Adipocyte (in vitro differentiated cells): ENCODE measurements at places on chromosomes 7 and 10.

- no peak for DNase-seq
Measured at GRCh38 chr10:42690449-42691360, 52.3 kb upstream of the ZNF33B start.

- no peak for DNase-seq
Measured at GRCh38 chr7:22670422-22670815, 56.6 kb upstream of the IL6 start.

GRCh38 chr10:22379059-22379458, 33.8 kb downstream of the SPAG6 start:
- DNase-seq = no peak

GRCh38 chr10:116674901-116675423, 54.2 kb downstream of the PNLIPRP2 start:
- no peak for DNase-seq

DNA sequence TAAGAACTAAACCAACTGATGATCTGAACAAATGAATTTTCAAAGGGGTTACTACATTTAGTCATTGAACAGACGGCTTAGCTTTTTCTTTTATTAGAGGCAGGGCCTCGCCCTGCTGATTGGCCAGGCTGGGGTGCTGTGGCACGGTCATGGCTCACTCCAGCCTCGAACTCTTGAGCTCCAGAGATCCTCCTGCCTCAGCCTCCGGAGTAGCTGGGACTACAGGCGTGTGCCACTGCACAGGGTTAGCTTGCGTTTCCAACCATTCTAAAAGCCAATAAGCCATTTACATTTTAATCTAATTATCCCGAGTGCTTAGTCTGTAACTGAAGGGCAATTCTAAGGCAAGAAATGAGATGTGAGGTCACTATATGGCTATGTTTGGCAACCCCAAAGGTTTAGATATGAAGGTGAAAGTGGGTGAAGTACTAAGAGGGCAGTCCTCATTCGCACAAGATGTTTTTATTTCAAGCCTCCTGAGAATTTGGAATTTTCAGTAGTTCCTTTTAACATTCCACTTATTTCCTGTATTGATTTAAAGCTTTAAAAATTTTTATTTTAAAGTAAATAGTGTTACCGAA, 1.6 kb upstream of the CDK13 start:
- DNase-seq = peak; percentile 43

GRCh38 chr7:109215341-109215740, 645.7 kb downstream of the DNAJB9 start:
- no peak for DNase-seq

DNA sequence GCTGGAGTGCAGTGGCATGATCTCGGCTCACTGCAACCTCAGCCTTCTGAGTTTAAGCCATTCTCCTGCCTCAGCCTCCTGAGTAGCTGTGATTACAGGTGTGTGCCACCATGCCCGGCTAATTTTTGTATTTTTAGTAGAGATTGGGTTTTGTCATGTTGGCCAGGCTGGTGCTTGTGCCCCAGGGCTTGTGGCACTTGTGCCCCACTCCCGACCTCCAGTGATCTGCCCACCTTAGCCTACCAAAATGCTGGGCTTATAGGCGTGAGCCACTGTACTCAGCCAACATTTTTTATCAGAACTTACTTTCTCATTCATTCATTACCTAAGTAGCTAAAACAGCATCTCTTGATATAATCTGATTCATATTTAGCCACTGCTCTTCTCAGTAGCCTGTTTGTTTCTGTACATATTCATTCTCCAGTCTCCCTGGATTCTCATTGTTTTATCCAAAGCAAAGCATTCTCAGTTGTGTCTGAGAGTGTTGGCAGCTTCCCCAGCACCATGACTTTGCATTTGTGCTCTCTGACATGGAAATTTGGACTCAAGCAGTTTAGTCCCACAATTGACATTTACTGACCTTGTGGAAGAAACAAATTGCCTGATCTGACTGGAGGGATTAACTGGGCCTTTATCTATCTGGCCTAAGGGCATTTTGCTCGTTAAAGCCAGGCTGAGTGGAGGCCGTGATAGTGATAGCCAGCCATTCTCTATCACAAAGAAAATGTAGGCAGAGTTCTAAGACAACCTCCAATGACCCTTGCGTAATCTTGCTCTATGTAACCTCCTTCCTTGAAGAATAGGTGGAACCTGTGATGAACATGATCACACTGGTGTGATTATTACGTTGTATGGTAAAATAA, 44.9 kb downstream of the AKR1B15 start:
- peak; percentile 95 for DNase-seq

- DNase-seq = peak; percentile 94
Measured at GRCh38 chr10:70296406-70296899, 12.6 kb upstream of the NPFFR1 start.

- peak; percentile 42 for DNase-seq
Measured at GRCh38 chr10:124323111-124323725, 95.5 kb downstream of the OAT start.

- DNase-seq = no peak
Measured at GRCh38 chr7:76257973-76258372, 44.5 kb upstream of the HSPB1 start.

DNA sequence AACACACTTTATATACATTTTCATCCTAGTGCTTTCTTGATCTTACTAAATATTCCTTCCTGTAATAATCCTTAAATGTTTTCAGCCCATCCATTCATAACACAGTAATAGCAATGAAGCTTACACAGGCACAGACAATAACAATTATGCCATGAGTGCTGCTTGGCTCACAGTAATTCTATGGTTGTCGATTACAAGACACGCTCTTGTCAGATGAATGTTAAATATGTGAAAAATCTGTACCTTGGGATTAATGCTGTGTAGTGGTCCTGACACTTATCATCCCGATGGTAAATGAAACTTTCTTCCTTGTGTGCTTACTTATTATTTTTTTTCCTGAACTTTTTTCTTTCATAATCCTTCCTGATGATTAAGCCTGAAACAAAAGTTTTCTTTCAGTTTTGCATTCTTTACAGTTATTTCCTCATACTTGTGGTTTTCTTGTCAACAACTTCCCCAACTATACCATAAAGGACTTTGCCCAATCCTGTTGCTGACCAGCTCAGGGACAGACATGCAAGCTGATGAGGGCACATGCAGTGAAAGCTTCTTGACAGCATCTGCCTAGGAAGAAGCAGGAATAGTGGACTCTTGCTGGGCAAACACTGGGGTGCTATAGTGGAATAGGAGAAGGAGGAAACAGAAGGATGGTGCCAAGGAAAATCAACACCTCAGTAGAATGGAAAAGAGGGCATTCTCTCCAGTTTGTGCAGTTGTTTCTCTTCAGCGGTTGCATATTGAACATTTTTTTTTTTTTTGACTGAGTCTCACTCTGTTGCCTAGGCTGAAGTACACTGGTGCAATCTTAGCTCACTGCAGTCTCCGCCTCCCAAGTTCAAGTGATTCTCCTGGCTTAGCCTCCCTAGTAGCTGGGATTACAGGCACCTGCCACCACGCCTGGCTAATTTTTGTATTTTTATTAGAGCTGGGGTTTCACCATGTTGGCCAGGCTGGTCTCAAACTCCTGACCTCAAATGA, 6.7 kb upstream of the MGAM2 start:
- DNase-seq = peak; percentile 48

DNA sequence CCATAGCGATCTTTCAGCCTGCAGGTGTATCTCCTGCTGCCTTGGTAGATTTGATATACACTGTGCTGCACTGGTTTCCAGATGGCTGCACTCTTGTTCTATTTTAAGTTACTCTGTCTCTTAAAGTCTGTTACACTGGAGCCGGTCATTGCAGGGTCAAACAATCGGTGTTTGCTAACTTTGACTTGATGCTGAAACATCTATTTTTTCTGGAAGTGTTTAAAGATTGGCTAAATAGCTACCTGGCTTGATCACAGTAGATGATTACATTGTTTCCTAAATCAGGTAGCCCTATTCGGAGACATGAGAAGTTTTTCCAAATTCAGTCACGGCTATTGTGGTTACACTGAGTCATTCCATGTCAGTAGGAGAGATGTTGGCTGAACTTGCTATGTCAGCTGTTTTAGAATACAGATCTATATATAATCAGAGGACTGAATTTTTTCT, 574.8 kb downstream of the ETV1 start:
- peak; percentile 3 for DNase-seq

DNA sequence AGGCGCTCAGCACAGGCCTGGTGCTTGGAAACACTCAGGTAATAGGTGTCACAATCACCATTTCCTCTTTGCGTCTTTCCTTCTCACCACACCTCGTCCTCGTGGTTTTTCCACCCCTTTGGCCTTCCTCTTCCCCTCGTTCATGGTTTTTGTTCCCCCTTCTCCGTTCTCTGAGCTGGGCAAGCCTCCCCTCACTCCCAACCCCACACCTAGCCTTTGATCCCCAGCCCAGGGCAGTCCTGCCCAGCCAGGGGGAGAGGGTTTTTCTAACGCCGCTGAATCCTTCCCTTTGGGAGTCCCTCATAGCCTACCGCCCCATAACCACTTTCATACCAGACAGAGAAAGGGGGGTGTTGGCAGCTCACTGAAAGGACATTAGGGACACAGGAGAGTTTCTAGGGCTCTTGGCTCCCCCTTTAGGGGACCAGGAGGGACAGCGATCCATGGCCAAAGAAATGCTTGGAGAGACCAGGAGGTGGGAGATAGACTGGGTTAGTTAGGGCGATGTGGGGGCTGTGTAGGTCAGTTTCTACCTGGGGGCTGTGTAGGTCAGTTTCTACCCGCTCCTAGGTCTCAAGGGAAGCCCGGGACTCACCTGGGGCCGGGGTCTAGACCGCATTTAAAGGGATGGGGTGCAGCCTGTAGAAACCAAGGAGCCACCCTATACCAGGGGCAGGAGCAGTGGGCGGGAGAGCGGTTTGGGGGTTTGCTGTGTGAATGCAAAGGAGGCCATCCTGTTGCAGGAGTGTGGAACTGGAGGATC, 1.4 kb downstream of the EPHB4 start:
- peak; percentile 74 for DNase-seq

DNA sequence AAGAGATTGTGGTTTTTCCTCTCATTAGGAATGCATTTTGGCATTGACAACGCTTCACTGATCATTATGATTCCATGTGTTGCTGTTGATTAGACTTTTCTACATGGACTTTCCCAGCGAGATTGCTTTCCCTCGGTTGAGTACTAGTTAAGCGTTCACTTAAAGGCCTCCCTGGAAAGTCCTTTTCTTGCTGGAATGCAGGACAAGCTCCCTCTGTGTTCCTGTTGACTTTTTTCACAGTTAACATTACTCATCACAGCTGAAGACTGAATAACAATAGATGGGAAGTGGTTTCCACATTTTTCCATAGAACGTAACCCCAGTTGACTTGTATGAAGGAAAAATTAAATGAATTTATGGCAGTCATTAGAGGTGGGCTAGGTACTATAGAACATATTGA, 2.6 kb upstream of the CAV1 start:
- peak; percentile 74 for DNase-seq

GRCh38 chr7:155534691-155535090, 11.7 kb downstream of the CNPY1 start:
- DNase-seq = no peak
